ENCODE measurements at places on chromosomes 6 and 20.
A peak's percentile ranks its signal among the peaks of the same experiment; 100 is the strongest.

DNA sequence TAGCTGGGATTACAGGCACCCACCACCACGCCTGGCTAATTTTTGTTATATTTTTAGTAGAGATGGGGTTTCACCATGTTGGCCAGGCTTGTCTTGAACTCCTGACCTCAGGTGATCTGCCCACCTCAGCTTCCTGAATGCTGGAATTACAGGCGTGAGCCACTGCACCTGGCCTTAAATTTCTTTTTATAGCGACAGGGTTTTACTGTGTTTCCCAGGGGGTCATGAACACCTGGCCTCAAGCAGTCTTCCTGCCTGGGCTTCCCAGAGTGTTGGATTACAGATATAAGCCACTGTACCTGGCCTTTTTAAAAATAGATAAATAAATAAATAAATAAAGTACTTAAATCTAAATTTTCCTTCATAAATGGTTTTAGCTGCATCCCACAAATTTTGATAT is 57.5 kb downstream of the LIN28B start:
- DNase-seq, result no peak

- DNase-seq, result peak; percentile 20
Measured at GRCh38 chr6:147099974-147100373, 104.2 kb upstream of the STXBP5 start.

DNA sequence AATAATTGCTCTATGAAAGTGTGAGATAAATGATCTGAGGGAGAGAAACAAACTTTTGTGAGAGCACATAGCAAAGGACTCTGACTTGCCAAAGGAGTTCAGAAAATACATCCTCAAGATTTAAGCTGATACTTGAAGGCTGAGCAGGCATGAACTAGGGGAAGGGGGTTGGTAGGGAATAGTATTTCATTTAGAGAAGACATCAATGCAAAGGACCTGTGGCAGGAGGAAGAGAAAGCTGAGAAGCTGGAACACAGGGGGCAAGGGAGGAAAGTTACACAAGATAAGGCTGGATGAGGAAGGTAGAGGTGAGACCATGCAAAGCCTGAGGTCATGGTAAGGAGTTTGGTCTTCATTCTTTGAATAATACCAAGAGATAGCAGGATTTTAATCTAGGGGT is 50.6 kb downstream of the NCOA6 start:
- no peak for DNase-seq

DNA sequence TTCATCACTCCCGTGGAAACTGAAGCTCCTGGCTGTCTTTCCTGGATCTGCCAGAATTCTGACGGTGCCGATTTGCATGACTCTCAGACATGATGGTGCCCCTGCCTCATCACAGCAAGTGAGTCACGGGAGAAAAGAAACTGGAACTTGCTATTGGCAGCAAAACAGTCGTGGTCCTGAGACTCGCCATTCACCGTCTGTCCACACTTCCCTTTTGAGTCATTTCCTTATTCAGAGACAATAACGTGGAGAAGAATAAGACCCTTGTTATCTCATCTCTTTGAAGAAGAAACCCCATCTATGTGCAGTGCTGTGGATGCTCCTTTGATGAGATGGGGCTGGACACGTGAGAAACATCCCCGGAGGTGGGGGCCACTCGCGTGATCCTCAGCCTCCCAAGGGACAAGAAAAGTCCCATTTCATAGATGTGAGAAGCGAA is 4.2 kb downstream of the GPR31 start:
- DNase-seq, result no peak

- DNase-seq, result no peak
Measured at GRCh38 chr6:68654134-68654533, 19.1 kb downstream of the ADGRB3 start.

- DNase-seq, result no peak
Measured at GRCh38 chr20:41782730-41783406, 164.7 kb upstream of the CHD6 start.

GRCh38 chr20:39259010-39259803 is 297.1 kb downstream of the DHX35 start:
- no peak for DNase-seq

DNA sequence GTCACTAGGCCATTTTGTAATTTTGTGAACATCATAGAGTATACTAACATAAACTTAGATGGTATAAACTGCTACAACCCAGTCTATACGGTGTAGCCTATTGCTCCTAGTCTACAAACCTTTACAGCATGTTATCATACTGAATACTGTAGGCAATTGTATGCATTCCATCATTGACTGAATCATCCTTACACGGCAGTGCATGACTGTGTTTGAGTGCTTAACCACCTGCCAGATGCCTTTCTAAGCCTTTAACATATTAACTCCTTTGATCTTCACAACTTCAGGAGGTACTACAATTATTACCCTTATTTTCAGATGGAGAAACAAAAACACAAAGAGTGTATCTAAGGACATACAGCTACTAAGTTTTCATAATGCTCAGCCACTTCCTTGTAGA is 14.0 kb downstream of the DPPA5 start:
- no peak for DNase-seq

GRCh38 chr20:11274141-11274594 is 600.4 kb upstream of the JAG1 start:
- peak; percentile 34 for DNase-seq

- no peak for DNase-seq
Measured at GRCh38 chr6:10595731-10596664, 74.8 kb downstream of the GCNT2 start.

- no peak for DNase-seq
Measured at GRCh38 chr6:72966628-72967280, 258.5 kb downstream of the KHDC1L start.

All from GM04503 (cell line).